ENCODE measurements at places on chromosomes 12 and 14.

GRCh38 chr14:80956922-80957321 lies 1.5 kb downstream of the TSHR start:
- no peak for DNase-seq

DNA sequence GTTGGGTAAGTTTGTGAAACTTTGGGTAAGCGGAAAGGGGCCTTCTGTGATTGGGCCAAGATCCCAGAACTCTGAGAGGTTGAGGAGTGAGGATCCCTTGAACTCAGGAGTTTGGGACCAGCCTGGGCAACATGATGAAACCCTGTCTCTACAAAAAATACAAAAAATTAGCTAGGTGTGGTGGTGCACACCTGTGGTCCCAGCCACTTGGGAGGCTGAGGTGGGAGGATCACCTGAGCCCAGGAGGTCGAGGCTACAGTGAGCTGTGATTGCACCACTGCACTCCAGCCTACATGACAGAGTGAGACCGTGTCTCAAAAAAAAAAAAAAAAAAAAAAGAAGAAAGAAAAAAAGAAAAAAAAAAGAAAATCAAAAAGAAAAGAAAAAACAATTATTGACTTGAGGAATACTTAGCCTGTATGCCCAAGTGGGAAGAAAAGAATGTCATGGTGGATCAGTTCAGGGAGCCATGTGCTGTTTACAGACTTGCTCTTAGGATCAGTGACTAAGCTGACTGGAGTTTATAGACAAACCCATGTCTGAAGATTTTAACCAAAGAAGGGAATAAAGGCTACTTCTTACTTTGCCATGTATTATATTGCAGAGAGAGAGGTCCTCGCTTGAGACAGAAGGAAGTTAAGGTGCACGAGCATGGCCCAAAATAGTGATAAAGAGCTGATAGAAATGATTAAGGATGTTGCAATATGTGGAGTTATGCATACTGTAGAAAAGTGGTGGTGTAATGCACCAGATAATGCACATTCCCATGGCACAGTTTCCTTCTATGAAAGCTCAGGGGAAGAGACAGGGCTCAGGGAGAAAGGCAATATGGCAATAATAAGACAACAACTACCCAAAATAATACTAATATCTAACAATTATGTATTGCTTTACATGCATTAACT lies 881 bp downstream of the HSD17B6 start:
- no peak for DNase-seq

GRCh38 chr14:22218728-22219127 lies 370.3 kb downstream of the DAD1 start:
- DNase-seq = no peak

GRCh38 chr12:104769144-104769561 lies 188.9 kb downstream of the SLC41A2 start:
- DNase-seq = no peak

- no peak for DNase-seq
These were observed 35.2 kb upstream of the FAM181A start for GRCh38 chr14:93891756-93892504.

DNA sequence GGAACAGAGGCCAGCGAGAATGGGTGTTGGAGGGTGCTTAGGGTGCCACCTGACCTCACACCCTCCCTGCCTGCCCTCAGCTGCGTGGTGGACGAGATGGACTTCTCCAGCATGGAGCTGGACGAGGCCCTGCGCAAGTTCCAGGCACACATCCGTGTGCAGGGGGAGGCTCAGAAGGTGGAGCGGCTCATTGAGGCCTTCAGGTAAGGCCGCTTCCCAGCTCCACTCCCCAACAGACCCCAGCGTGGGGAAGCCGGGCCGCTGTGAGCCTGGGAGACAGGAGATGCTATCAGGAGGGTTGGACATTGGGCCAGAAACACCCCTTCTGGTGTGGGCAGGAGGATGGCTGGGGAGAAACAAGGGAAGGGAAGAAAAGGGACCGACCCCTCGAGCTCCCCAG lies 57.0 kb downstream of the SLC6A12 start:
- DNase-seq = no peak

DNA sequence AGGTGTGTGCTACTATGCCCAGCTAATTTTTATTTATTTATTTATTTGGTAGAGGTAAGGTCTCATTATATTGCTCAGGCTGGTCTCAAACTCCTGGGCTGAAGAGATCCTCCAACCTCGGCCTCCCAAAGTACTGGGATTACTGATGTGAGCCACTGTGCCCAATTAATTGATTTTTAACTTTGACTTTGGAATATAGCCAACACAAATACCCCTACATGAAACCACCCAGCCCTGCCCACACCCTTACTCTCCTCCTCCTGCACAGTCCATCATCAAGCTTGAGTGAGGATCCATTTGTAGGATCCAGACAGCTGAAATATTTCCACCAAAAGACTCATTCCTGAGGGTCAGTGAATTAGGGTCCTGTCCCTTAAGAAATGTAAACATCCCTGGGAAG lies 3.3 kb upstream of the TEAD4 start:
- no peak for DNase-seq

DNA sequence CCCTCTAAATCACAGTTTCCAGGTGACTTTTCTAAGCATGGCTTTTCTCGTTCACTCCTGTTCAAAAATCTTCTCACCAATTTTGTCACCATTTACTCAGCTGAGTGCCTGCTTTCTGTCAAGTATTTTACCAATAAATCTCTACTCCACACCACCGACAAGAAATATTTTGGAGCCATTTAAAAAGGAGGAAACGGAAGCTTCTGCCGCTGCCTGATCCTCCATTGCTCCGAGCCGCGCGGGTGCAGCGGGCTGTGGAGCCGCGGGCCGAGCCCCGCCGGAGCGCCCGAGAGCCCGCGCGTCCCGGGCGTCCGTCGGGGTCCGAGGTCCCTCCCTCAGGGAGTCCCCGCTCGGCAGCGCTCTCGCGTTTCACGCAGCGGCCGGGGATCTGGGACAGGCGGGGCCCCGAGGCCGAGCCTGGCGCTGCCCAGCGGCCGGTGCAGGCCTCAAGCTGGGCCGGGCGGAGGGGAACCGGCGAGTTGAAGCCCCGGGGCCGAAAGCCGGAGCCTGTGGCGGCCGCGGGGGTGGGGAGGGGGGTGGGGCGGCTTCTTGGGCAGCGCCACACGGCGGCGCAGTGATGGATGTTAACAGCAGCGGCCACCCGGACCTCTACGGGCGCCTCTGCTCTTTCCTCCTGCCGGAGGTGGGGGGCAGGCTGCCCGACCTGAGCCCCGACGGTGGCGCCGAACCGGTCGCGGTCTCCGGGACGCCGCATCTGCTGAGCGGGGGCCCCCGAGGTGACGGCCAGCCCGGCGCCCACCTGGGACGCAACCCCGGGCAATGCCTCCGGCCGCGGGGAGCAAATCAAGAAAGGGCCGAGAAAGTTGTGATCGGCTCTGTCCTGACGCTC lies 1.1 kb upstream of the HEBP1 start:
- DNase-seq = peak; percentile 72

- no peak for DNase-seq
These were observed 964.2 kb downstream of the NRXN3 start for GRCh38 chr14:79134361-79134760.

DNA sequence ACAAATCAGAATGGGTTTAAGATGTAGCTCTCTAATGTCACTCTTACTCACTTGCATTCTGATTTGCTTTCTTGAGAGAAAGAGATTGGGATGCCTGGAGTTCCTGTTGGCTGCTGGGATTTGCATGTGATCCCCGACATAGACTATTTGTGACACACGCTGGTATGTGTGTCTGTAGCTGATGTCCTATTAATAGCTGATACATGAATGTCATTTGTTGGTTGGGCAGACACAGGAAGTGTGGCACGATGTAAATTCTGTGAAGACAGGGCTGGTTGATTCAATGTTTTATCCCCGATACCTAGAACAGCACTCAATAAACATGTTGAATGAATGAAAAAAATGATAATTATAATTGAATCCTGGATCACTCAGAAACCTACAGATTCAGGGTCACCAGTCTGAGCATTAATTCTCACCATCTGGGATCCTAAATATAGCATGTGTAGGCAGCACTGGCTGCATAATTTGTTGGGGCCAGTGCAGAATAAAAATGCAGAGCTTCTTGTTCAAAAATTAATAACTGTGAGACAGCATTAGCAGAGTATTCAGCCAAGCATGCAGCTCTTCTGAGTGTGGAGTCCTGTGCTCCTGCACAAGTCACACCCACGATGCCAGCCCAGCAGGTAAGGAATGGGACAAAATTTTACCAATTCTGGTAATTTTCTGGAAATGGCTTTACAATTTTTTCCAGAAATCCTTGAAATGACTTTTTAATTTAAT lies 35.5 kb upstream of the SOCS2 start:
- no peak for DNase-seq

DNA sequence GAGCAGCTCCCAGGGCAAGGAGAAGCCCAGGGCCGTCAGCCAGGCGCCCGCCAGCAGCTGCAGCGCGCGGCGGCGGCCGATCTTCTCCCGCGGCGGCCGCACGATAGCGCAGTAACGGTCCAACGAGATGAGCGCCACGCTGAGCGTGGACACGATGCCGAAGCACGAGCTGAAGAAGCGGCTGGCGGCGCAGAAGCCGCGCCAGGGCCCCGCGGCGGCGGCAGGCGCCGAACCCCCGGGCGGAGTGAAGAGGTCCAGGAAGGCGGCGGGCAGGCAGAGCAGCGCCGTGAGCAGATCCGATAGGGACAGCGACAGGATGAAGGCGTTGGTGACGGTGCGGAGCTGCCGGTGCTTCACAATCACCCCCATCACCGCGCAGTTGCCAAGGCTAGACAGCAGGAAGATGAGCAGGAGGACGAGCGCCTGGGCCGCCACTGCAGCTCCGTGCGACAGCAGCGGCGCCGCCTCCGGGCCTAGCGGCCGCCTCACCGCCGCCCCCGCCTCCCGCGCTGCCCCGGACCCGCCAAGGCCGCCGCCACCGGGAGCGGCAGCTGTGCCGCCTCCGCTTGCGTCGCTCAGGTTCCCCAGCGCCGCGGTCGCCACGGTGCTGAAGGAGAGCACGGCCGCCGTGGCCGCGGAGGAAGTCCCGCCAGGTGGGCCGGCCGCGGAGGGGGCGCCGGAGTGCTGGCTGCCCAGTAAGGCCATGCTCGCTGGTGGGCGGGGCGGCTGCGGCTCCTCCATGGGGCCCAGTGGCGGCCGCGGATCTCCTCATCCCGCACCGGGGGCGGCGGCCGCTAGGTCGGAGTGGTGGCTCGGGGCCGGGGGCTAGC lies 479 bp downstream of the GPR135 start:
- DNase-seq = peak; percentile 75

- DNase-seq = no peak
These were observed 728 bp upstream of the STON2 start for GRCh38 chr14:81400852-81401251.

GRCh38 chr14:61037215-61037614 lies 56.2 kb downstream of the SLC38A6 start:
- no peak for DNase-seq

GRCh38 chr12:32896432-32897280 lies at the start of gene PKP2:
Gene PKP2 (minus strand): TSS chr12:32896777. CDS start chr12:32896731, 46 bp downstream.
- peak; percentile 60 for DNase-seq
